Activated naive CD8-positive, alpha-beta T cell treated with anti-CD3 and anti-CD28 coated beads, Interleukin-2, amount 10 ng/mL, durations not matched to agents 7 days and 5 days (primary cell): ENCODE measurements at places on chromosomes 4 and X.
A peak's percentile ranks its signal among the peaks of the same experiment; 100 is the strongest.

DNA sequence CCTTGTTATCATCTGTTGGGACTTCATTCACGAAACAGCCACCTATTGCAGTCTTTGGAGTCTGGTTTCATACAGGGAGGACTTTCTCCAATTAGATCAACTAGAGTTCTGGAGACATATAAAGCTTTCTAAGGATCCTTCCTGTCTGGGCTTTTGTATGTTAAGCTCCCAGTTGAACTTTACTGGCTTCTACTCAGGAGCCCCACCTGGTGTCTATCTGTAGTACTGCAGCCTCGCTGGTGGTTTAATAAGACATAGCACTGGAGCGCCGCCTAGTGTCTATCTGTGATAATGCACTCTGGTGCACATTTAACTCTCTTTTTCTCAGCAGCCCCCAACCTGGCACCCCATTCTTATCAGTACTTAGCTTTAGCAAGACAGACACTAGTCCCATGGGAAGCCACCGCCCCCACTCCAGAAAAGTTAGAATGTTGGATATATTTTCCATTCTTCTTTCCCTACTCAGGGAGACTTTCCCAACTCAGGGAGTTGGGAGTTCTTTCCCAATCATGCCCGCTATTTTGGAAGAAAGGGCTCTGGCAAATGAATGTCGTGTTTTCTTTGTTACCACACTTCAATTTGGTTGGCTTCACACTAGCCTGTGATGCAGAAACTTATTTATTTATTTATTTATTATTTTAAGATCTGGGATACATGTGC, 36.9 kb upstream of the SYTL4 start:
- DNase-seq = peak; percentile 76

DNA sequence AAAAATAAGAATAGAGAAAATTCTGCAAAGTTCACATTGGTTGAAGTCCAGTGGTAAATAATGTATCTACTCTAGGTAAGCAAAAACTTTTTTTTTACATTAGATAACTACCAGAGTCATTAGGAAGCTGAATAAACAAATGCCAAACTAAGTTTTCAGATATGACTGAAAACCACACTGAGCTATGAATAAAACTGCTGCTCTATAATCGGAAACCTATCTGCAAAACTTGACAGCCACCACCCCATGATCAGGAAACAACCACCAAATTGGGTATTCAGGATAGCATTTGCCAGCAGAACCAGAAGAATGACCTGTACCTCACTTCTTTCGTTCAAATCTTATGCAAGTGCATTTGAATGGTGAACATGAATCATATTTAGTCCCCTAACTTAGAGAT, 173.0 kb upstream of the TET2 start:
- no peak for DNase-seq

DNA sequence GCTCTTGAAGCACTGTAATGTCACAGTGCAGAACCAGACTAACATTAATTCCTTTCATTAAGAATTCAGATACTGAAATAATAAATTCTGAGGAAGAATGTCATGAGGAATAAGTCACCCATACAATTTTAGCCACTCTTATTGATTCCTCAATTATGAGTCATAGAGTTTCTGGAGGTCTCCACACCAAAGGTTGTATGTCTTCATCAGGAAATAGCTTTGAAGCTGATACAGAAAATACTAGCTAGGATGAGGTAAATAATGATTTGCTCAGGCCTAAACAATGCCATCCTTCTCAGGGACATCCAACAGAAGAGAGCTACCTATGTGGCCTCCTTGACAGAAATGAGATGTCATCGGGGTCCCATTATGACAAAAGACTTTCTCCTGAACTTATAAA, 238.8 kb downstream of the OR13H1 start:
- no peak for DNase-seq

DNA sequence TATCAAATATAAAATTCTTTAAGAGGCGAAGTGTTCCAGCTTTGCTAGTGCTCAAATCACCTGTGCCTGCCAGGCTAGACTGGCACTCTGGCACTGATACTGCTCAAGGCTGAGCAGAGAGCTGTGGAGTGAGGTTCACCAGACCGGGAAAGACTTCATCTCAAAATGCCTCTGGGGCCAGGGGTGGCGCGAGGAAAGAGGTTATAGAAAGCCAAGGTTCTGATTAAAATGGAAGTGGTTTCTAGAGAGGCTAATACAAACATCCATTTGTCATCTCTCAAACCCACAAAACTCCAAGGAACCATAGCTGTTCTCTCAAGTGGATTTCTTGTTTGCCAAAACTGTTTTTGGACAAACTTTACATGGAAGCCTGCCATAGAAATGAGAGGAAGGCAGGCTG, 41.5 kb downstream of the F11 start:
- no peak for DNase-seq

- DNase-seq = no peak
These were observed 181.1 kb upstream of the SMIM31 start for GRCh38 chr4:164572877-164573279.

DNA sequence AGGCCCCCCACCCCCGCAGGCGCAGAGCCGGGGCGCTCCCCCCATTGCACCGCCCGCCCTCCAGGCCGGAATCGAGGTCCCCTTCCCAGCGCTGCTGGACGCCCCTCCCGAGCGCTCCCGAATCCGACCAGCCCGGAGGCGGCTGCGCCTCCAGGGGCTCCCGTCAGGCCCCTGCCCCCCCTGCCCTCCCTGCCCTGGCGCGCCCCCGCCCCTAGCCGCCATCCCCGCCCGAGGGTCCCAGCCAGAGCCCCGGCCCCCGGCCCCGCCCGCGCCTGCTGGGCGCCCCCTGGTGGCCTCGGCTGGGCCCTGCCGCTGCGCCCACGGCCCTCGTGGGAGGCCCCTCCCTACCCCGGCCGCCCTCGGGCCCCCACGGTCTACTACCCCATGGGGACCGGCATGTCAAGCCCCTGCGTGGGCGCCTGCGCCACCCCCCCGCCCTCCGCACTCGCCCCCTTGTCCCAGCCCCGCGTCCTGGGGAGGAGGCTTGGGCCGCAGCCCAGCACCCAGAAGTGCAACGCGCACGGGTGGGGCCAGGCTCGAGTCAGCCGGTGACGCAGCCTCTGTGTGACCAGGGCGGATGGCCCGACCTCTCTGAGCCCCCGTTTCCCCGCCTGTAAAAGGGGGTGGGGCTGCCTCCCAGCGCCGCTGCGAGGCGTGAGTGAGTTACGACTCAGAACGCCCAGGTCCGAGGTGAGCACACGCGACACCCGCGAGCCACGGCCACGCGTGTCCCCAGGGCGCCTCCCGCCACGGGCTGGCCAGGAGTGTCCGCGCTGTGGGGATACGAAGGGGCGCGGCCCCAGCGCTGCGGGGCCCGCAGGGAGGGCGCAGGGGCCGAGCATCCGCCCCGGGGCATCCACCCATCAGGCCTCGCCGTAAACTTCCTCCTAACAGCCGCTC, 104.9 kb downstream of the FAM53A start:
- peak; percentile 87 for DNase-seq

GRCh38 chr4:18077808-18078207, 56.3 kb upstream of the LCORL start:
- no peak for DNase-seq

DNA sequence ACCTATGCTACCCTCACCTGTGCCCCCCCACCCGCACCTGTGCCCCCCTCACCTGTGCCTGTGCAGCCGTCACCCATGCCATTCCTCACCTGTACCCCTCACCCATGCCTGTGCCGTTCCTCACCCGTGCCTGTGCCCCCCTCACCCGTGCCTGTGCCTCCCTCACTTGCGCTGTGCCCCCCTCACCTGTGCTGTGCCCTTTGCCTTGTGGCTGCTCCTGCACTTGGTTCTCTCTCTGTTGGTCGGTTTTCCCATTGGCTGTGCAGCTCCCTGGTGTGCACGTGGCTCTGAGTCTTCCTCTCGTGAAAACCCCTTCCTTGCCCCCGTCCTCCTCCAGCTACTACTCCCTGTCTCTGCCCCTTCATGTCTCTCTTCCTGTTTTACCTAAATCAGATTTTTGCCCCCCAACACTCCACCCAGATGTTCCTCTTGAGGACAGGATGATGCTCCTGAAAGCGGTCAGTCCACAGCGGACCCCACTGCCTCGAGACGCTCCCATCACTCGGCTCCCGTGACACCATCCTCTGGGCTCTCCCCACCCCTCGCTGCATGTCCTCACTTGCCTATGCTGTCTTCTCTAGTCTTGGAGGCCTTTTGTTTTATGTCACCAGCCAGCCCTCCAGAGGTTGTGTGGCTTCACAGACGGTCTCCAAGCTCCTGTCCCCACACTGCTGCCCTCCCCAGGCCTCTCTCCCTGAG, 6.8 kb downstream of the MAEA start:
- DNase-seq = peak; percentile 2

- DNase-seq = no peak
These were observed 58.5 kb upstream of the NAP1L5 start for GRCh38 chr4:88756149-88756548.

DNA sequence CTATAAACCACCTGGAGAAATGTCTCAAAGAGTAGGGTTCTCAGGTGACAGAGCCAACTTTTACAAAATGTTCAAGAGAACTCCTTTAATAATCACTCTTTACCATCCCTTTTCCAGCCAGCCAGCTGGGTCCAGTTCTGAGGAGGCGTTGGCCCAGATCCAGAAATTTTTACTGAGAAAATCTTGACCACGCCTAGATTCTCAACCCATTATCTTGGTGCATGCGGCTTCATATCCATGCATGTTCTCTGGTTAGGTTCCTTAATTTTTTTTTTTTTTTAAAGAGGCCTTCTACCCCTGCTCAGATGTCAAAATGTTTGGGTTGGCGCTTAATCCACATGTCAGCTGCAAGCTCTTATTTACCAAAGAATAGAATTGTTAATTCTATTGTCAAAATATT, 12.0 kb upstream of the MAP7D2 start:
- no peak for DNase-seq

DNA sequence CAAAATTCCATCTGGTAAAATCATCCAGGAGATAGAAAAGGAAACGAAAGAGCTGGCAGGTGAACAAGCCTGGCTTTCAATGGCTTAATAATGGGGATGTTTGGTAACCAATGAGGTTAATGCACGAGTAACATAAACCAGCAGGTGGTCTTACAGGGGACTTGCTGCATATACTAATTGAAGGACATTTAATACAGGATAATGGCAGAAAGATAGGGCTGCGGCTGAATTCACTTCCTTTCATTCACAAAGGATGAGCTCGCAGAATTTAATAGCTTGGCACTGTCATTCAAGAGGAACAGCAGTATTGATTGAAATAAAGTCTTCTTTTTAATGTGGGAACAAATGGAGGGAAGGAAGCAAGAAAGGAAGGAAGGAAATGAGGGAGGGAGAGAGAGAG, 156.3 kb upstream of the RAI2 start:
- DNase-seq = no peak

- no peak for DNase-seq
These were observed 497.9 kb upstream of the PCDH10 start for GRCh38 chr4:132651196-132651595.

- DNase-seq = no peak
These were observed 4.8 kb upstream of the GAR1 start for GRCh38 chr4:109810552-109811387.

- DNase-seq = no peak
These were observed 2256.1 kb upstream of the AGA start for GRCh38 chr4:179698321-179698720.
